ENCODE measurements at places on chromosomes 3 and 15.

GRCh38 chr3:23071758-23072157 is 131.4 kb upstream of the UBE2E2 start:
- DNase-seq, result no peak

DNA sequence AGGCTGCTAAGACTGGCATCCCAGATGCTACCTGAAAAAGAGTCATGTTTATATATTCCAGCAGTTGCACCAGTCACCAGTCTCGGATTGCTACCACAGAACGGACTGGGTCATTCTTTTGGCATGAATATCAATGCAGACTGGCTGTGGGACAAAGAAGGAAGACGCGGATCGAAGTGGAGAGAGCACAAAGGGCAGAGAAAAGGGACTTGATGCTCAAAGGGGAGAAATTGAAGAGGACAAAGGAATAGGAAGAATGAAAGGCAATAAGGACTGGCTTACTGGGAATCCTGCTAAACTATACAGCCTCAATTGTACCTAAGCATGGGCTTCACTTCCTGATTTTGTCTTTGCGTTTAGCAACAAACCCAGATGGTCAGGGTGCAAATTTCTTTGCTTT is 15.3 kb upstream of the DIS3L start:
- no peak for DNase-seq

DNA sequence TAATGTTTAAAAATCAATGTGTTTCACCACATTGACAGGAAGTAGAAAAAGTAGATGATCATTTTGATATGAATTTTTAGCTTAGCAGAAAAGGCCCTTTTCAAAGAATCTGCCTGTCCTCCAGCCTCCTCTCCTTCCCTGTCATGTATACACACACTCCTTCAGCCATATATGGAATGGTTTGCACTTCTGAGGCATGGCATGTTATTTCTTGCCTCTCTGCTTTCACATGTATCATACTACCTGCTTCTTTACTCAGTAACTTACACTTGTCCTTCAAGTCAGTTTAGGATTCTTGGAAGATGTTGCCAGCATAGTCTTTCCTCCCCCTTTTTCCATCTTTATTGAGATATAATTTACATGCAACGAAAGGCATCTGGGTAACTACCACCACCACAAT is 79.0 kb downstream of the REC114 start:
- no peak for DNase-seq

DNA sequence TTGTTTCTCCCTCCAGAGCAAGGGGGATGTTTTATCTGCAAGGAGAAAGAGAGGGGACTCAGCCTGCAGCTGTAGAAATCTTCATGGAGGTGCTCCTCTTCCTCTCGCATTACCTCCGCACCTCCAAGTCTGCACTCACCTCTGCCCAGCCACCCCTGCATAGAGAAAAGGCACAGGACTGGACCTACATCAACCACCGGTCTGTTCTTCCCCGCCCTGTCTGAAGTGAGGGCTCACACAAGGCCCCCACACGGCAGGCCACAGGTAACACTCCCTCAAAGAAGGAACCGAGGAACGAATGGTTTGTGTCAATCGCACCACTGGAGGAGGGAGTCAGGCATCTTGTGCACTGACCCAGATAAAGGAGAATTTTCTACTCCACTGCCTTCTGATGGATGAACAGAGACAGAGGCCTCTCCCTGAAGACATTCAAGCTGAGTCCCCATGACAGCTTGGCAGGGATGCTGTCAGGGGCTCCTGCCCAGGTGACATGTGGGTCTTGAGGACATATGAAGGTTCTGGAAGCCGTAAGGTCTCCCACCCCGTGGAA is 260.3 kb downstream of the XXYLT1 start:
- DNase-seq, result no peak

GRCh38 chr3:55654123-55654760 is 167.1 kb upstream of the WNT5A start:
- no peak for DNase-seq

DNA sequence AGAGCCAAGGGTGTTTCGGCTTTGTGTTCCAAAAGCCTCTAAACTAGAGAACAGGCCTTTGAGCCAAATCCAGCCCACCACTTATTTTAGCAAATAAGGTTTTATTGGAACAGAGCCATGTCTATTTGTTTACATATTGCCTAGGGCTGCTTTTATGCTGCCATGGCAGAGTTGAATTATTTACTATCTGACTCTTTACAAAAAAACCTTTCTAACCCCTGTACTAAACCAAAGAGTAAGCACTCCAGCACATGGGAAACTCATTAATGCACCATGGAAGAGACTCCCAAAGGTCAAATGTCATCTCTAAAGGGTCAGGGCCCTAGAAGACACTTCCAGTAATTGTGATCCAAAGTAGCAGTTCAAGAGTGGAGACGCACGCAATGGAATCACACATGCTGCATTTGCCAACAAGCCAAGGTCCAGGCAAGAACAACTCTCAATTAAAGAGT is 22.3 kb downstream of the OSBPL10 start:
- DNase-seq, result no peak

GRCh38 chr15:68820295-68821189 is at the start of gene ANP32A:
Gene ANP32A, minus strand, starts transcription at chr15:68820895. Its CDS starts 144 bp downstream, at chr15:68820751.
- peak; percentile 98 for DNase-seq

DNA sequence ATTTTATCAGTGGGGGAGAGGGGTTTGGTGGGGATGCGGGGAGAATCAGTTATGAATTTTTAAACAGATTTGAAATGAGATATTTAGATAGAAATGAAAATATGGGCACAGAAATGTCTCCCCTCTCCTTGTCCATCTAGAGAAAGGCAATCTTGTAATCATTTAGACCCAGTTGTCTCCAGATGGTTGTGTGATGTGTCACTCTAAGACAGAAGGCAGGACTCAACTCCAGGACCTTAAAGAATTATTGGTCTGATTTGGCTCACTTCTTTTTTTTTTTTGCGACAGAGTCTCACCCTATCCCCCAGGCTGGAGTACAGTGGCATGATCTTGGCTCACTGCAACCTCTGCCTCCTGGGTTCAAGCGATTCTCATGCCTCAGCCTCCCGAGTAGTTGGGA is 77.2 kb downstream of the EOMES start:
- no peak for DNase-seq

DNA sequence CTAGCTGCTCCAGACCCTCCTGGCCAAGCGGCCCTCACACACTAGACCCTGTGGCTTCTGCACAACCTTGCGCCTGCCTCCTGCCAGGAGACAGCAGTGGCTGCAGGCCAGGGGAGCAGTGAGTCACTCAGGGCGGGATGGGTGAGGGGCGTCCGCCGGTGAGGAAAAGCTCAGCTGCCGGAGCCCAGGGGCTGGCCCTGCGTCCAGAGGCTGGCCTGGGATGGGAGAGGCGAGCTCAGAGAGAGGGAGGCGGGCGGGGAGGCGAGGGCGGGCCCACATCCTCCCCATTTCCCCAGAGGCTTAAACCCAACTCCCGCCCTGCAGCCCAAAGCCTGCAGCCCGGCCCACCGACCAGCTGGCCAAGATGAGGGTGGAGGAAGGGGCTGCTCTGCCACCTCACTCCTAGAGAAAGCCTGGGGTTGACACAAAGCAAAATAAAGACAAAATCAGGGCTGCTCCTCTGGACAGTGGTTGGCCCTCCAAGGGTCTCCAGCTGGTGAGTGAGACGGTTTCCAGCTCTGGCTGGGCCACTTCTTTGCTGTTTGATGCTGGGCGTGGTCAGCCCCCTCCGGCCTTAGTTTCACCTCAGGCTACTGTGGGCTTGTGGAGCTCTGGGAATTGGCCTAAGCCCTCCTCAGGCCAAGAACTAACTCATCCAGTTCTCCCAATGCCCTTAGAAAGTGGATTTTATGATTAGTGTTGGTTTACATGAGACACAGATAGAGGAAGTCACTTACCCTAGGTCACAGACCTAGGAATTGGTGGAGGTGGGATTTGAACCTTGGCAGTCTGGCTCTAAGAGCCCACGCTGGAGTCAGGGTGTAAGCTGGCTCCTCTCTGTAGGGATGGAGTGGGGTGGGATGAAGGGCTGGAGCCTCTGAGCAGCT is 50.6 kb downstream of the IQSEC1 start:
- DNase-seq, result no peak

- DNase-seq, result no peak
Observed at GRCh38 chr3:24360957-24361356, 133.7 kb downstream of the THRB start.

DNA sequence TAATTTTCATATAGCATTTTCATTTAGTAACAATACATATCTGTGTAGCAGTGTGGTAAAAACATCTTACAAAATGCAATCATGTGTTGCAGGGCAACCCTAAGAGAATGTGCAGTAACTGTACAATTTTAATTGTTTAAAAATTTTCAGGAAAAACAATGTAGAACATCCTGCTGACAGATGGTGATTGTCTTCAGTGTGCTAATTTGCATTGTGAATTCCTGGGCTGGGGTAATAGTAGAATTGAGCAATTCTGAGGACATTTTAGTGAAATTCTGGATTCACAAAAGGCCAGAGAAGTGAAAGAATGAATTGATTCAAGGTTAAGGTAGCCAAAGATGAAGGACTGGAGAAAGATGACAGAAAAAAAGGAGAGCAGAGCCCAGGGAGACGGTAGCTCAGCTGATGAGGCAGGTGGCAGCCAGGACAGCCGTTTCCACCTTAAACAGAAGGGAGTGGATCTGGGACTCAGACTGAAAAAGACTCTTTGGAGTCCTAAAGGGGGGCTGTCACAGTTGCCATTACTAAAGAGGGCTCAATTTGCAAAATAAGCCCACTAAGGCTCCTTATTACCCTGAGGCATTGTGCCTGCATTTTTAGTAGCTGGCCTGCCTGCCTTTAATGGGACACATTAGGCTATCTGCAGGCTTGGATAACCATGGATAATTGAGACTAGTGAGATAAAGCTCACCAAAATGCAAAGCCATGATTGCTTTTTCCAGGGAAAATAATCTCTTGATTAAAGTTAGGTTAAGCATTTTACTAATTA is 8.6 kb downstream of the MAP3K13 start:
- no peak for DNase-seq

GRCh38 chr3:41075975-41076374 is 123.3 kb upstream of the CTNNB1 start:
- DNase-seq, result no peak

DNA sequence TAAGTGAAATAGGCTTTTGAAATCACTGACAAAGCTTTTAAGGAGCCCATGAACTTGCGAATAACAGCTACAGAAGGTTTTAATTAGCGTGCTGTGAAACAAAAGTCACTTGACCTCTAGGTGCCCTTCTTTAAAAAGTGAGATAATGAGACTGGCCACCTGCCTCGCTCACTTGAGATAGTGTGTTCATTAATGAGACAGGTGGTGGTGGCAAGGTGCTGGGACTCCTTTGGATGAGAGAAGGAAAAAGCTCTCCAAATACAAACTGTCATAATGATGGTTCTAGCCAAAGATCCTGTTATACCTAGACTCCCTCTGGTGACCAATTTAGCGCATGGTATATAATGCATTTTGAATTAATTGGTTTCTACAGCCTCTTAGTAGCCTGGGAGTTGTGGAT is 22.7 kb upstream of the IREB2 start:
- peak; percentile 59 for DNase-seq

GRCh38 chr3:191727338-191727737 is 266.4 kb downstream of the PYDC2 start:
- no peak for DNase-seq

- DNase-seq, result no peak
Observed at GRCh38 chr15:73626072-73626471, 7.1 kb downstream of the NPTN start.

GRCh38 chr3:193829781-193830180 is 236.8 kb downstream of the OPA1 start:
- no peak for DNase-seq

DNA sequence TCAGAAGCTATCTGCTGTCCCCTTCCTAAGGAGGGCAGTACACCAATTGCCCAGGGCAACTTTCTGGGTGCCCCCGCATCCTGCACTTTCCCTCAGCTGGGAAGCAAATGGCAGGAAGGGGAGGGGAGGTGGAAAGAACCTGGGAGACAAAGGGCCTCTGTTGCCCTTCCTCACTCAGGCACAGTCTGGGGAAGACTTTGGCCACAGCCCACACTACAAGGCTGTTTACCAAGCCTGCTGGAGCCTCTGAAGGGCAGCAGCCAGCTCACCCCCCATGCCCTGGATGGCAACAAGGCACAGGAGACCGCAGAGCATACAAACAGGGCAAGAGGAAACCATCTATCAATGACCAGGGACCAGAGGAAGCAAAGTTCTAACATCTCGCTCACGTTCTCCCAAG is 42.4 kb downstream of the ARRDC4 start:
- no peak for DNase-seq

DNA sequence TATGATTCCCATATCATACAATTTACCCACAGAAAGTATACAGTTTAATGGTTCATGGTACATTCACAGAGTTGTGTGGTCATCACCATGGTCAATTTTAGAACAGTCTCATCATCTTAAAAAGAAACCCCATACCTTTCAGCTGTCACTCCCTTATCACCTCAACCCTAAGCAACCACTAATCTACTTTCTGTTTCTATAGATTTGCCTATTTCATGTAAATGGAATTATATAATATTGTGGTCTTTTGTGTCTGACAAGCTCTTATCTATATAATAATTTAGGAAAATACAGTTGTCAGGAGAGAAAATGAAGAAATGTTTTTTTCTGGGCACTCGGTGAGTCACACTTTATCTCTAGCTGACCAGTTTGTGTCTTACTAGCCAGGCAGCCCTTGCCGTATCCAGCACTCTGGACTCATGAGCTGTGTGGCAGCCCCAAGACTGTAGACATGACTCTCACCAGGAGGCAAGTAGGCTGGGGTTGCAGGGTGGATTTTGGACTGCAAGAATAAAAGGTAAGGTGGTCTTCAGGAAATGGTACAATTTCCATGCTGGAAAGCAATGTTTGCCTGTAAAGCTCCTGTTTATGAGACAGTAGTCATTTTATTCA is 234.6 kb downstream of the THRB start:
- DNase-seq, result no peak

DNA sequence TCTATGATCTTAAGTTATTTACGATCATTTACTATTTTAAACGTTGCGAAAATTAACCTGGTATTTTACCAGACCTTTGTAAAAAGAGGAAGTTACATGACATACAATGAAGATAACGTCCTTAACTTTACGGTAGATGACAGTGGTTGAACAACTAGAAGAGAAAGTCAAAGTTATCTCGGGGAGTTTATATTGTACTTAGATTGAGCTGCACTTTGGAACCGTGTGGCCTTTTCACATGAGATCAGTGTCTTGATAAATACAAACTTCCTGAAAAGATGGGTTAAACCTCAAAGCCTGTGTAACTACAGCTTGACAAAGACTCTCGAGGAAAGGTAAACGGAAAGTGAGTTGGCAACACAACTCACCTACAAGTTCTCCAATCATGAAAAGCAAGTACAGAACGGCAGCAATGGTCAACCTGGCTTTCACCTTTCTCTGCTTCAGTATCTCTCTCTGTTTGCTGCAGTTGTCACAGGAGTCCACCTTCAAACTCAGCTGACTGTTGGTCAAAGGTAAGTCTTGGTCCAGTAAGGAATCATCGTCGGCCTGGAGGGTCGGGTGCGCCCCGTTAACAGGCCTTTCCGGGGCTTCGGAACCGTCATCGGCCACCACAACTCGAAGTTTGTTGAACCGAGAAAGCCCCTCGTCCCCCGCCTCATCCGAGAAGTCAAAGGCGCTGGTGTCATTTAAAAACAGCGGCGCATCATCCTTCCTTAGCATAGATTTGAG is 793 bp downstream of the SLC30A4 start:
- no peak for DNase-seq

GRCh38 chr15:52180196-52180835 is 10.9 kb downstream of the GNB5 start:
- no peak for DNase-seq

Data from A673 (cell line).